LHCN-M2 (cell line): ENCODE measurements at places on chromosomes 11 and 22.

GRCh38 chr22:27798511-27799014 is 3.0 kb downstream of the MN1 start:
- no peak for DNase-seq

DNA sequence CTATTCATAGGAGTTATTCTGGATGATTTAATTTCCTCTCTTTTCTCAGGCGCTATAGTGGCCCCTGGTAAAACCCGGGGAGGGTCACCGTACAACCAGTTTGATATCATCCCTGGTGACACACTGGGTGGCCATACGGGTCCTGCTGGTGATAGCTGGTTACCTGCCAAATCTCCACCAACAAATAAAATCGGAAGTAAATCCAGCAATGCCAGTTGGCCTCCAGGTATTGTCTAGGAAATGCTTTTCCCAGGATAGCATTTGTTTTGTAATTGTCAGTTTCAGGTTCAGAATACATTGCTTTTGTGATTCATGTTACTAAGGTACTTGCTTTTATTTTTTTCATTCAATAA is 35.6 kb upstream of the ADSL start:
- no peak for DNase-seq

- peak; percentile 39 for DNase-seq
Measured at GRCh38 chr11:36240173-36240572, 49.1 kb downstream of the COMMD9 start.

DNA sequence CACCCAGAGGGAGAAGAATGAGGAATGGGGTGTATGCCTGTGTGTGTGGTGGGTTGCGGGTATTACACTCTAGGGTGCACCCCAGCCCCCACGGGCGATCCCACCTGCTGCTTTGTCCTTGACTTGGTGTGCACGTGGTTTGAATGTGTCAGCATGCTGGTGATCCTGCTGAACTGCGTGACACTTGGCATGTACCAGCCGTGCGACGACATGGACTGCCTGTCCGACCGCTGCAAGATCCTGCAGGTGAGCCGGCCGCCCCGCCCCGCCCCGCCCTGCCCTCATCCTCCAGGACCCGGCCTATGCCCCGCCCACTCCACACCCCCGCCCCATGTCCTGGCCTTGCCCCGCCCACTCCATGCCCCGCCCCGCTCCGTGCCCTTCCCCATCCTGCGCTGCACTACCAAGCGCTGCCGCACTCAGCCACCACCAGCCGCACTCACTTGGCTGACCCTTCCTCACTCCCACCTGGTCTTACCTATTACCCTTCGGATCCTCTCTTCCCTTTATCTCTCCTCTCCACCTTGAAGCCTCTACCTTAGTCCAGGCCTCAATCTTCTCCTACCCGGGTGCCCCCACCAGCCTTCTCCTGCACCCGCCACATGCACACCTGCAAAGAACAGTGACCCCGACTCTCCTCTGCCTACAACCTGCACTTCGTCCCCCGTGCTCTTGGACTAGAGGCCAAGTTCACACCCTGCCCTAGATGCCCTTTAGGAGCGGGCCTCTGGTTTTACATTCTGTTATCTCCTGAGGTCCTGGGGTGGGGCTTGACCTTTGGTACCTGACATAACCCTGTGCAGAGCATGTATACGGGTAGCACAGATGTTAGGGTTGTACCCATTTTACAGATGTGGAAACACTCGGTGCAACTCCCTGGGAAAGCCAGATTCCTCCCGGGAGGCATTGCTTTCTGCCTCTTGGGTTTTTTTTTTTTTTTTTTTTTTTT is 27.7 kb downstream of the CACNA1I start:
- DNase-seq = no peak

GRCh38 chr11:111949519-111950426 is 12.6 kb downstream of the DIXDC1 start:
- DNase-seq = no peak

DNA sequence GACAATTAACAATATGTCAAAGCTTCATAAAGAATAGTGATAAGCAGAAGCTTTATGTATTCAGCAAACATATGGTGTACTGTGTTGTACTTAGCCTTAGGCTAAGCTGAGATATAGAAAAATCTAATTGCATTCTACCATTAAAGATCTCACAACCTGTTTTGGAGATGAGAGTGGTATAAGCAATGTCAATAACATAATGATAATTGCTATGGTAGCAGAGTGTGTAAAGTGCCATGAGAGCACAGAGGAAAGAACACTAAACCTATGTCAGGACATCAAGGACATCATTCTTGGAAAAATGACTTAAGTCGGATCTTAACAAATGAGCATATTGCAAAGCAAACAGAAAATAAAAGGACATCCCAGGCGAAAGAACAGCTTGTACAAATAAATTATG is 28.6 kb upstream of the ANGPTL5 start:
- no peak for DNase-seq

DNA sequence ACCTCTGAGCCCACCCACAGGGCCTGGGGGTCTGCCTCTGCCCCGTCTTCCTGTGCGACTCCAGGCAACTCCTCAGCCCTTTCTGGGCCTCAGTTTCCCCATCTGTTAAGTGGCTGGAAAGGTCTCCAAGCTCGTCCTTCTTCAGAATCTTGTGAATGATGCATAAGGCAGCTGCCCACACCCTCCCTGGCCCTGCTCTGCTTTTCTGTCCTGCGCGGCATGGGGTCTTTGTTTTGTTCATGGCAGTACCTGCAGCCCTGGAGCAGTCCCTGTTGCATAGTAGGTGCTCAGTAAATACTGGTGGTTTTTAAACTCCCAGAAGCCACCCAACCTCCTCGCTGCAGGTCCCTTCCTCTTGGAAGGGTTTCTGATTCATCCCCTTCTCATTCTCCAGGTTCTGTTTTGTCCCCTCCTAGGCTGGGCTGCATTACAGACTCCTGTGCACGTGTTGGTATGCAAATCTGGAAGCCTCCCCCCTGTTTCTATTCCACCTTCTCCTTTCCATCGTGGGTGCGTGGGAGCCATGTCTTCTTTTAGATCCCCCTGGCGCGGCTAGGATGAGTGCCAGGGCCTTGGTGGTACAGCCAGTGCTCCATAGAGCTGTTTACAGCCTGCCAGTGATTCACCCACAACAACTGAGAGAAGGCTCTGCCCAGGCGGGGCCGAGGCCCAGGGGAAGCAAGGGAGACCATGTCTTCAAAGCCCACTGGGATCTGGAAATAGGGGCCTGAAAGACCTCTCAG is 19.3 kb upstream of the SYT7 start:
- DNase-seq = no peak

DNA sequence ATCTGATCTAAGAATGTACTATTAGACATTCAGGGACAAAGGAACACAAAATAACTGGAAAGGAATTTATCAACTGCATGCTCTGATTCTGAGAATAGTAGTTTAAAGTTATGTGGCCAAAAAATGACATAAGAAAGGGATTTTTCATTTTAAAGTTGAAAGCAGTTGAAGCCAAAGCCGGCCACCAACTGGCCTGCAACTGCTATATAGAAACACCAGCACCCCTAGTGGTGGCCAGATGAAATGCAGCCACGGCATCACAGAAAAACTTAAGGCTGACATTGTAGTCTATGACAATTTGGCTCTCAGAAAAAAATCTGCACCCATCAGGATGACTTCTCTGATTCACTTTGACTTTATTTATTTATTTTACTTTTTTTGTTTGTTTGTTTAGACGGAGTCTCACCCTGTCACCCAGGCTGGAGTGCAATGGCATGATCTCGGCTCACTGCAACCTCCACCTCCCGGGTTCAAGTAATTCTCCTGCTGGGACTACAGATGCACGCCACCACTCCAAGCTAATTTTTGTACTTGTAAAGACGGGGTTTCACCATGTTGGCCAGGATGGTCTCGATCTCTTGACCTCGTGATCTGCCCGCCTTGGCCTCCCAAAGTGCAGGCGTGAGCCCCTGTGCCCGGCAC is 59.2 kb downstream of the SLC35F2 start:
- peak; percentile 71 for DNase-seq

- DNase-seq = no peak
Measured at GRCh38 chr11:83054001-83054400, 17.7 kb downstream of the RAB30 start.

- peak; percentile 77 for DNase-seq
Measured at GRCh38 chr22:42644422-42645340, 4.3 kb upstream of the ATP5MGL start.

DNA sequence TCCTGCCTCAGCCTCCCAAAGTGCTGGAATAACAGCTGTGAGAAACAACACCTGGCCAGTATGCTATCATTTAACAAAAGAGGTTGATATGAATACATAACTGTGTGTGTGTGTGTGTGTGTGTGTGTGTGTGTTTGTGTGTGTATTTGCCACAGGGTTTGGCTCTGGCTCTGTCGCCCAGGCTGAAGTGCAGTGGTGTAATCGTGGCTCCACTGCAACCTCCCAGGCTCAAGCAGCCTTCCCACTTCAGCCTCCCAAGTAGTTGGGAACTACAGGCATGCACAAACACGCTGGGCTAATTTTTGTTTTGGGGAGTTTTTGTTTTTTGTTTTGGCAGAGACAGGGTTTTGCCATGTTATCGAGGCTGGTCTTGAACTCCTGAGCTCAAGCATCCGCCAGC is 4.7 kb downstream of the SPA17 start:
- no peak for DNase-seq

- no peak for DNase-seq
Measured at GRCh38 chr22:37284126-37284804, 2.0 kb downstream of the CYTH4 start.

- DNase-seq = no peak
Measured at GRCh38 chr11:17472467-17472866, 4.2 kb downstream of the ABCC8 start.

- DNase-seq = no peak
Measured at GRCh38 chr11:57417056-57417455, 9.9 kb downstream of the SLC43A3 start.

GRCh38 chr11:15748741-15749140 is 607.6 kb downstream of the SOX6 start:
- no peak for DNase-seq

DNA sequence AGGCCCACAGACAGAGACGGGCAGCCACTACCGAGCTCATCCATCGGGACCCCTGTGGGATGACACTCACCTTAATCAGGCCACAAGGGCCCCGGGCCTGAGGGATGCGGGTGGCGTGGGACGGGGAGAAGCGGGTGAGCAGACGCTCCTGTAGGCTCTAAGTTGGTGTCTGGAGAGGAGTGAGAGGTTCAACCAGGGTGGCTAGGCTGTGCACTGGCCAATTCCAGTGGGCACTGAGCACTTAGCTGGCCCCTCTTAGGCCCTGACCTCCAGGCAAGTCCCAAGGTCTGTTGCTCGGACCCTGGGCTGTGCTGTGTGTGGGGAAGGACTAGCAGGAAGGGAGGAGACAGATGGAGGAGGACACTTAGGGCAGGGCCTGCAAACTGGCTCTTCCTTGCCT is 139.3 kb downstream of the ST3GAL4 start:
- no peak for DNase-seq

GRCh38 chr11:23573429-23573828 is 713.2 kb upstream of the CCDC179 start:
- DNase-seq = peak; percentile 18

- DNase-seq = no peak
Measured at GRCh38 chr11:64173616-64174355, 7.9 kb upstream of the MACROD1 start.

DNA sequence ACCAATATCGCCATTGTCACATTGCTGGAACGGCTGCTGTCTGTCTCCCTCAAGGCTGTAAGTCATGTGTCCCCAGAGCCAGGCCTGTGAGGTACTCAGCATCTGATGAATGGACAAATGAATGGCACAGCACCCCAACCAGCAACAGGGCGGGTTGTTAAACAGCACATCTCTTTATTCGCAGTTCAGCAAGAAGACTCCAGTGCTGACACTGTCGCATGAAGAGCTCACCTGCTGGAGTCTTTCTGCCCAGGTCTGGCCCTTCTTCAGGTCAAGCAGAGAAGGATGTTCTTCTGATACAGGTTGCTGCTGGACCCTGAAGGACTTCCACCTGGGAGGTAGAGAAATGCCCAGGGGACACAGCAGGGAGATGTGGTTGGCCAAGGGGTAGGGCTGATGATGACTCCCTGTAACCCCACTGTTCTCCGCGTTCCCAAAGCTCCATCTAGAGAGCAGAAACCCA is 4.8 kb downstream of the SPATA19 start:
- DNase-seq = no peak

- DNase-seq = no peak
Measured at GRCh38 chr11:8017894-8018483, 30.9 kb downstream of the EIF3F start.
